Skin of body (tissue), 3 donors: ENCODE measurements at places on chromosomes 1 and 21.

- DNase-seq, result no peak
These were observed 143.0 kb downstream of the MRPL39 start for GRCh38 chr21:25464275-25464674.

DNA sequence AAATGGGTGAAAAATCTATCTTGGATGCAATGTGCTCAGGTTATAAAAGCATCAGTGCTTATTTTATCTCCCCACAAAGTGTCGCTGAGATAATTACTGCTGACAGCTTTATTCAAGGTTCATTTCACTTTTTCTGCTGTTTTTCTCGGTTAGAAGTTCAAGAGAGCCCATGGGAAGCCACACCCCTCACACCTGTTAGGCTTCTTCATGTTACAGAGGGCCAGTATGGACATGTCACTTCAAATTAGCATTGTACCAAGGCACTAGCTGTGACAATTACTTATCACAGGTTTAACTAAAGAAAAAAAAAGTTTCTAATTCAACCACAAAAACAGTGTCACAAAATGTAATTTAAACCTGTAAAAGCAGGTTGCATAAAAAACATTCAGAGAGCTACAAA is 187.3 kb upstream of the DMRTA2 start:
- no peak for DNase-seq

DNA sequence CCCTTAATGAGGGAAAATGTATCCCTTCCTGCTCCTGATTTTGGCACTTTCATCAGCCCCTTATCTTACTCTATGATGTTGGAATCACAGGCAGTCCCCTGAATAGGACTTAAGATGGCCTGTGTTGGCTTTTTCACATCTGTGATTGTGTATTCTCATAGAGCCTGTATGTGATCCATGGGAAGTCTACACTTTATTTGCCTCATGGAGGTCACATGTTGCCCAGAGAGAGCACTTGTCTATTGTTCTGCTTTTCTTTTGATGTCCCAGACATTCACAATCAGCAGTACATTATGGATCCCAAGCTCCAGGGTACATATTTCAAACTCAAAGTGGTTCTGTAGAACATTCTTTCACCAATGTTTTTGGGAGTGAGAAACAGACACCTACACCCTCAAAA is 885.2 kb upstream of the ADGRL2 start:
- DNase-seq, result no peak

- DNase-seq, result no peak
These were observed 123.2 kb downstream of the SMYD2 start for GRCh38 chr1:214404154-214404553.

DNA sequence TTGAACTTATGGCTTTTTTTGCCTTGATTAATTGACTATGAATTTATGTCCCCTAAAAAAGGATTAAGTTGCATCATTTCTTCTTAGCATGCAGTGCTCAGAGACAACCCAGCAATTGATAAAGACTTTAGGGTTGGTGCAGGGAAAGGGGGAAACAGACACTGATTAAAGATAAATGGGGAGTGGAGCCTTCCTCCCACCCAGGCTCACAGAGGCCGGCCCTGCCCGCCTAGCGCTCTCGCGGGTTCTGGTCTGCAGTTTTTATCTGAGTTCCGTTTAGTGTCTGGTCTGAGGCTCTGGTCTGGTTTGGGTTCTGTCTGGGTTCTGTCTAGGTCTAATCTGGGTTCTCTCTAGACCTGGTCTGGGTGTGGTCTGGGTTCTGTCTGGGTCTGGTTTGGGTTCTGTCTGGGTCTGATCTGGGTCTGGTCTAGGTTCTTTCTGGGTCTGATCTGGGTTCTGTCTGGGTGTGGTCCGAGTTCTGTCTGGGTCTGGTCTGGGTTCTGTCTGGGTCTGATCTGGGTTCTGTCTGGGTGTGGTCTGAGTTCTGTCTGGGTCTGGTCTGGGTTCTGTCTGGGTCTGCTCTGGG is 48.1 kb downstream of the ABCG1 start:
- DNase-seq, result no peak

DNA sequence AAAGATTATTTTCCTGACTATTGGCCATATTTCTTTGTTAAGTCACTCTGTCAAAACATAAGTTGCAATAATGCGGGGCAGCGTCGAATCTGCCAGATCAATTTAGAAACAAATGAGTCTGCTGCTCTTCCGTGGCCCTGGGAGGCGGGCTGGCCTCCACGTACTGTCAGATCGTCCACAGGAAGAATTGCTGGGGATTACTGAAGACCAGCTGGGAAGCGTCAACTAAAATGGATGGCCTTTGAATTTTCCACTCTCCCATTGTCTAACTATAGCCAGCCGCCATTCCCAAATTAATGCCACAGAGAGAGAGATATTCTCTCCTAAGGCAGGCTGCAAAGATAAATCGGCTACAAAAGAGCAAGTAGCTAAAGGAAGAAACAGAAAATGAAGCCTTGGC is 560.2 kb downstream of the SMYD3 start:
- DNase-seq, result no peak

GRCh38 chr1:206944703-206945102 is 1.6 kb downstream of the PIGR start:
- no peak for DNase-seq

- no peak for DNase-seq
These were observed 18.2 kb upstream of the NADK start for GRCh38 chr1:1796466-1796865.

GRCh38 chr1:50421366-50421748 is 1.9 kb downstream of the DMRTA2 start:
- no peak for DNase-seq

DNA sequence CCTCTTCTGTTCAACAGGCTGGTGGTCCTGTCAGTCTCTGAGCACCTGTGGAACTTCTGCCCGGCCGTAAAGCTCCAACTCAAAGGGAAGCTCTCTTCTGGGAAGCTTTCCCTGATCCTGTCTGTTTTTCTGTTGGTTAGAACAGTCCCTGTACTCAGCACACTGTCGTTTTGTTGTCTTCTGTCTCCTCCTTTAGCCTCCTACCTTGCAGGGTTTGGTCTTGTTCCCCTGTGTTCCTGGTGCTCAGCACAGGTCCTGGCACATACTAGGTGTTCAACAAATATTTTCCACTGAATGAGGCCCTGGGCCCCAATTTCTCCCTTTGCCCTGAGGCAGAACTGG is 328 bp upstream of the KDF1 start:
- no peak for DNase-seq

DNA sequence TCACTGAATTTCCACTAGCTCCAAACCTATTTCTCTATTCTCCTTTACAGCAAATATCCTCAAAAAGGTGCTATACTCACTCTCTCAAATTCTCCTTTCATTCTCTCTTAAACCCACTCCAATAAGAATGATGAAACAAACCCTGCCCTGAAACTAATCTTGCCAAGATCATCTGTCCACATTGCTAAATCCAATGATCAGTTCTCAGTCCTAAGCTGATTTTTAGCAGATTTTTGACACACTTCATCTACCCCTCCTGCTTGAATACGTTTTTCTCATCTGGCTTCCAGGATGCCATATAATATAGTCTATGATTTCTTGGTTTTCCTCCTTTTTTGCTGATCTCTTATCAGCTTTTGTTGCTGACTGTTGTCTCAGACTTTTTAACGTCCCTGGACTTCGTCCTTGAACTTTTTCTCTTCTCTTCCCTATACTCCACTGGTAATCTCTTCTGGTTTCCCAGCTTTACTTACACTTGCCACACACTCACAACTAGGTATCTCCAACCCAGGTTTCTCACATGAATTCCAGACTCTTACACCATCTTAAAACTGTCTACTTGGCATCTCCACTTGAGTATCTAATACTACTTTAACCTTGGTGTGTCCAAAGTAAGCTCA is 35.3 kb downstream of the RERE start:
- DNase-seq, result no peak

DNA sequence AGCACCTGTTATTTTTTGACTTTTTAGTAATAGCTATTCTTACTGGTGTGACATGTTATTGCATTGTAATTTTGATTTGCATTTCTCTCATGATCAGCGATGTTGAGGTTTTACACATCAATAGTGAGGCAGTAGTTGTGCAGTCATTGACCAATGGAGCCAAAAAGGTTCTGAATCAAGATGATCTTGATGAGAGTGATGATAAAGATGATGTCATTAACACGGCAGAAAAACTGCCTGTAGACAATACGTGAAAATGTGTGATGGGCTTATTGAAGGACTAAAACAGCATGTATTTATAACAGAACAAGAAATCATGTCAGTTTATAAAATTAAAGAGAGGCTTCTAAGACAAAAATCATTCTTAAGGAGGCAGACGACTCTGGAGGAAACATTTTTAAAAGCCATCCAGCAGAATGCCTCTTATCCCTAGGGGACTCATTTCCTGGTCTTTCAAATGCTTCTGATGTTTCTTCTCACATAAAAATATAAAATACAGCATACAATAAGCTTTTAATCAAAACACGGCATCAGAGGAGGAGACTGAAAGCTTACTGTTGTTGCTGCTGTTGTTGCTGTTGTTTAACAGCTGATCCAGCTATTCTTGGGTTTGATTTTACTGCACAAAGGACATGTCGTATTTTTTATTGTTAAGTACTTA is 400.3 kb downstream of the LTN1 start:
- peak; percentile 86 for DNase-seq

- DNase-seq, result no peak
These were observed 9.0 kb upstream of the UBE2U start for GRCh38 chr1:64194168-64195080.

DNA sequence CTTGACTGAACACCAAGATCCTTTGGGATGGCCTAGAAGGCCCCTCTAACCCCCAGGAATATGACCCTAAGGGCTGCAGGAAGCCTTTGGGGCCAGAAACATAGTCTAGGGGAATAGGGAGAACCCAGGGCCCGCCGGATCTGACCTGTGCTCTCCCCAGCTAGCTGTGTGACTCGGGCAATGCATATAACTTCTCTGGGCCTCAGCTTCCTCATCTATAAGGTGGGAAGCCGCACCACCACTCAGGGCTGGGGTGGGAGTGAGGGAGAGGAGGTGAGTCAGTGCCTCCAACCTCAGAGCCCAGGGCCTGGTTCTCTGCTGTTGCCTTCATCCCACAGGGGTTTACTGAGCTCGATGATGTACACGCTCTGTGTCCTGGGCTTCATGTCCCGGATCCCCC is 434.4 kb downstream of the PTPRU start:
- no peak for DNase-seq

DNA sequence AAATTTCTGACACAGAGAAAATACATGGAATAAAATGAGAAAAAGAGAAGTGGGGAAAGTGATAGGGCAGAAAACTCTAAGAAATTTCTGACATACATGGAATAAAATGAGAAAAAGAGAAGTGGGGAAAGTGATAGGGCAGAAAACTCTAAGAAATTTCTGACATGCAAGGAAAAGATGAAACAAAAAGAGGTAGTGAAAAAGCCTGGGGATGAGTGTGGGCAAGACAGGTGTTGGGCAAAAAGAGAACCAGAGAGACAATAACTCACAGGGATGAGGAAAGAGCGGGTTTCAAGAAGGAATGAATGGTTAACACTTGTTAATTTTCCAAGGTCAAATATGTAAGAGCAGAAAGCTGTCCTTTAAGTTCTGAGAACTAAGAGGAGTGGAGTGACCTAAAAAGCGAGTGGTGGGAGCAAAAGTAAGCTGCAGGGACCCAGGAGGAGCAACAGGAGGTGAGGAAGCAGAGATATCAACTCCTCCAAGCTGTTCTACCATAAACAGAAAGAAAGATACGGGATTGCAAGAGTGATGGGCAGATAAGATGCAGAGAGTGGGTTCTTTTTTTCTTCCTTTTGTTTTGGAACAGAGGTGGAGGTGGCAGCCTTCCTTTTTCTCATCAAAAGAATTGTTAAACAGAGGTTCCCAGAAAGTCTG is 29.9 kb upstream of the EXO1 start:
- no peak for DNase-seq

DNA sequence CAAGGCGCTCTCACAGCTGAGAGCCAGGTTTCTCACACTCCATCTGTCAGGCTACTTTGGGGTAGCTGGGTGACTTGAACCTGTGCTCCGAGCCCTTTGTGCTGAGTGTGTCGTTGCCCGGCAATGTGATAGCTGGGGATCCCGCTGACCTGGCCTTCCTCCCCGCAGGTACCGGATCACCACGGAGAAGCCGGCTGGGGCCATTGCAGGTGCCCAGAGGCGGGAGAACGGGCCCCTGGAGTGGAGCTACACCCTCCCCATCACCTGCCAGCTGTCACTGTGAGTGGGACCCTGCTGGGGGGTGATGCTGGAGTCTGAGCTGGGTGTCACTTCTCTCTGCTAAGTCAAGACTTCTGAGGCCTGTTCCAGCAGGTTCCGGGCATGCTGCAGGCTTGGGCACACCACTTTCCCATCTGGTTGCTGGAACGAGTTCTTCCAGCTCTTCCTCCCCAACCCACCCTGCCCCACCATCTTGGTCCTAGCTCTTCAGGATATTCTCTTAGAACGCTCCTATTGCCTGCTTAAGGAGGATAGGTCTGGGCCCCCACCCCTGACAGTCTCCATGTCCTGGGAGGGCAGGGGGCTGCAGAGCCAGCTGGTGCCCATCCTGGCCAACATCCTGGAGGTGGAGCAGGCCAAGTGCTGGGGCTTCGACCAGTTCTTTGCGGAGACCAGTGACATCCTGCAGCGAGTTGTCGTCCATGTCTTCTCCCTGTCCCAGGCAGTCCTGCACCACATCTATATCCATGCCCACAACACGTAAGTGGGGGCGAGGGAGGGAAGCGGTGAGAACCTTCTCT is 7.5 kb downstream of the IKBKE start:
- DNase-seq, result no peak

GRCh38 chr1:105795741-105796140 is 1260.7 kb upstream of the PRMT6 start:
- DNase-seq, result no peak

DNA sequence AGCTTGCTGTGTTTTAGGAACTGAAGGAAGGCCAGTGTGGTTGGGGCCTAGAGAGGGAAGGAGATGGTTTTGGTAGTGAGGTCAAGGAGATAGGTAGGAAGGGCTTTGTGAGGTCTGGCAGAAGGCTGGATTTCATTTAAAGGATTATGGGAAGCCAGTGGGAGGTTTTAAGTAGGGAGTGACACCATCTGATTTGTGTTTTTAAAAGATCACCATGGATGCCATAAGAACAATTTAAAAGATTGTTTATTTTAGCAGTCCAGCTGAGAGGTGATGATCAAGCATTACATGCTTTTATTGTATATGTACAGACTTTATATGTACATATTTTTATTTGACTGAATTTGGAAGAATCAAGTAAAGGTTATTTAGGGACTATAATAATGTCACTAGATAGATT is 26.4 kb downstream of the RGL1 start:
- no peak for DNase-seq

DNA sequence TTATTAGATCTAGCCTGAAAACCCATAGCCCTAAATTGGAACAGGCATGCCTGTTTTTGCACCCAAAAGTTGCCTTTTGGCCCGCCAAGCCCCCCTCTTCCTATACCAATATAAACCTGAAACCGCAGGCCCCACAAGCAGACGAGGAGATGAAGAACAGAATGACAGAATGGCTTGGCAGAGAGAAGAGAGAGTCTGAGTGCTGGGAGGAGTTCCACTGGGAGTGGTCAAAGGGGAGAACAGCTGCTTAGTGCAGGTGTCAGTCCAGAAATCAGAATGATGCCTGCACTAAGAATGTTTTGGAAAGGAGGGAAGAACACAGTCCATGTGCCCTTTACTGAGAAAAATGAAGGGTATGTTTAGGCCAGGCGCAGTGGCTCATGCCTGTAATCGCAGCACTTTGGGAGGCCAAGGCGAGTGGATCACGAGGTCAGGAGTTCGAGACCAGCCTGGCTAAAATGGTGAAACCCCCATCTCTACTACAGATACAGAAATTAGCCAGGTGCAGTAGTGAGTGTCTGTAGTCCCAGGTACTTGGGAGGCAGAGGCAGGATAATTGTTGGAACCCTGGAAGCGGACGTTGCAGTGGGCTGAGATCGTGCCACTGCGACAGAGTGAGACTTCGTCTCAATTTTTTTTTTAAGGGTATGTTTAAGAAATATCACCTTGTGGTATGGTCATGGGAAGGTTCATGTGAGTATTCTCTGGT is 9.4 kb downstream of the DYRK1A start:
- DNase-seq, result no peak
